Right renal pelvis (tissue), 4 donors: ENCODE measurements at places on chromosomes 3 and 15.

GRCh38 chr15:26128611-26129140 lies 265.5 kb upstream of the ATP10A start:
- DNase-seq, result no peak

DNA sequence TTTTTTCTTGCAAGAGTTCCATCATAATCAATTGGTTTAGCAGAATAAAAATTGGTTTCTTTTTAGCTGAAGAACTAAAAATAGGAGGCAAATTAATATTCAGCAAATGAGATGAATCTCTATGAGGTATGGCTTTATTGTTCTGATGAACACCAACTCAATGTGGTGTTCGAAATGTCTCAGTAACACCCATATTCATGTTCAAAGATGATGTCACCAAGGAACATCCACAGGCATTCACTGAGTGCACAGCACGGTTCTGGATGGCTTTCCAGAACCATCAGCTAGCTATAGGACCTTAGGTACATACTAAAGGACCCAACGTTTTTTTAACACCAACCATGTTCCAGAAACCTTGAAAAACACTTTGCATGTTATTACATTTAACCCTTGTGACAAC lies 42.7 kb downstream of the CCNL1 start:
- no peak for DNase-seq

DNA sequence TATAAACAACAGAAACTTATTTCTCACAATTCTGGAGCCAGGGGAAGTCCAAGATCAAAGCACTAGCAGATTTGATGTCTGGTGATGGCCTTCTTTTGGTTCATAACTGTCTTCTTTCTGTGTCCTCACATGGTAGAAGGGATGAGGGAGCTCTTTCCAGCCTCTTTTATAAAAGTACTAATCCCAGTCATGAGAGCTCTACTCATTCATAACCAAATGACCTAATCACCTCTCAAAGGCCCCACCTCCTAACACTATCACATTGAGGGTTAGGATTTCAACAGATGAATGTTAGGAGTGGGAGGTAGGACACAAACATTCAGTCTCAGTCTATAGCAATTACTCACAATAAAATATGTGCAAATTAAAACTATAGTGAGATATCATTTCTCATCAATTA lies 50.1 kb upstream of the UBE2E2 start:
- no peak for DNase-seq

GRCh38 chr3:145673838-145674237 lies 487.1 kb downstream of the PLOD2 start:
- DNase-seq, result no peak

DNA sequence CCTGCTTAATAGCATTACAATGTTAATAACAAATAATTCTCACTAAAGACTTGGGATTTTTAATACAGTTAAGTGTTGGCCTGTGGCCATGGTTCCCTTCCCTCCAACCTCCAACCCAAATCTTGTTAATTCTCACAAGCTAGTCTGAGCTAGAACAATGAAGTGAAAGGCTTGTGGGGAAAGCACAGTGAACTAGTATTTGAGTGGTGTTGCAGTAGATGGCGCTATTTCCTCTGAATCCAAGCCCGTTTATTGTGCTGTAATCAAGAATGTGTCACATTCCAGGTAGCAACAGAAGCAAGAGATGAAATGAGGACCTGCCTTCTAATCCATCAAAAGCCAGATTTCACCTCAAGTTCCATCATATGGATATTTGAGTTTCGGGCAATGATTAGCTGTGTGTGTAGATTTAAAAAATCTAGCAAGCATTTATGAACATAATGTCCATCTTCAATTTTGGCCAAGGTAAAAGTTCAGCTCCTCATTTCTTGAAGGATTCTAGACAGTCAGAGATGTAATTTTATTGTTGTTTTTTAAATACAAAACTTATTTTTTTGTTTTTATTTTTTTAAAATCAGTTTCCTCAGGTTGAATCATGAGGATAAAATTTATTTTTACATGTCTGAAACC lies 160.7 kb downstream of the SQOR start:
- peak; percentile 54 for DNase-seq

DNA sequence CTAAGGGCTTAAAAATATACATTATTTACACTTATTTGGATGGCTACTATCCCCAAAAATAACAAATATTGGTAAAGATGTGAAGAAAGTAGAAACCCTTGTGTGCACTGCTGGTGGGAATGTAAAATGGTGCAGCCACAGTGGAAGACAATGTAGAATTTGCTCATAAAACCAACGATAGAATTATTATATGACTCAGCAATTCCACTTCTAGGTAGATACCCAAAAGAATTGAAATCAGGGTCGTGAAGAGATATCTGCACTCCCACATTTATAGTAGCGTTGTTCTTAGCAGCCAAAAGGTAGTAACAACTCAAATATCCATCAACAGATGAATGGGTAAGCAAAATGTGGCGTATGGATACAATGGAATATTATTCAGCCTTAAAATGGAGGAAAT lies 181.6 kb upstream of the UBE3A start:
- no peak for DNase-seq

DNA sequence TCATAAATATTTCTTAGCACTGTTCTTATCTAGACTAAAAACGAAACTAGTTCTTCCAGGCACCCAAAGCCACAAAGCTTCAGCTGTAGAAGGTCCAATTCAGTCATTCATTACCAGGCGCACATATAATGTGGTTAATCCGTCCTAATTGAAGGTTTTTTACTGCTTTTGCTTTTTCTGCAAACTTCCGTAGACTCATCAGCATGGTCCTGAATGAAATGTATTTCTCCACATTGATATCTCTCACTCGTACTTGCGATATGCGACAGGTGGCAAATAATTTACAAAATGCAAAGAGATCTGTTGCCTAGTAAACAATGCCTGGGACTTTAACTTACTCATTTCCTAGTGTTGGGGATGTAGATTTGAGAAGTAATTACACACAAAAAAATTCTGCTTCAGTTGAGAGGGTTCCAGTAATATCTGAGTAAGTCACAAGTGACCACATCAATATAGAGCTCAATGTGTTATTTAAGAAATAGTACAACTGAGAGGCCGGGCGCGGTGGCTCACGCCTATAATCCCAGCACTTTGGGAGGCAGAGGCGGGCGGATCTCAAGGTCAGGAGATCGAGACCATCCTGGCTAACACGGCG lies 75.0 kb upstream of the MBNL1 start:
- DNase-seq, result no peak

- DNase-seq, result no peak
Observed at GRCh38 chr3:65961733-65962132, 77.0 kb downstream of the MAGI1 start.

DNA sequence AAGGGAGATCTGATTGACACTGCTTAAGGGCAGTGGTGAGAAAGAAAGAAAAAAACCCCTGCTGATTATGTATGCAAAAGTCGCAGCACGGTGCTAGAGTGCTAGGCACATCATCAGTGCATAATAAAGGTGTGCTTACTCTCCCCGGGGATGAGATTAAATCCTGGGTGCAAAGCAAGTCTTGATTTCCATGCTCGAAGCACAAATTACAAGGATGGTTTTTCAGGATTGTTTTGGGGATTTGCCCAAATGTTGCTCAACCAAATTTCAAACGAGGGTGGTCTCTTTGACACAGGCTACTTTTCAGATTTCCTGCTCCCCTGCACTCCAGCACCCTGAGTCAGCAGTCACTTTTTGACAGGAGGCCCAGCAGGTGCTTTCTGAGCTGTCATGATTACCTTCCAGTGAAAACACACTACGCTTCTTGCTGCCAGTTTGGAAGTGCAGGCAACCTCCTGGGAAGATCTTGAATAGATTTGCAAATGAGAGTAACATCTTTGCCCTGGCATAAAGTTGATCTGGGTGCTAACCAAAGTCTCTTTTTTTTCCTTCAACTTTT lies 167.5 kb upstream of the TRIM42 start:
- DNase-seq, result no peak

DNA sequence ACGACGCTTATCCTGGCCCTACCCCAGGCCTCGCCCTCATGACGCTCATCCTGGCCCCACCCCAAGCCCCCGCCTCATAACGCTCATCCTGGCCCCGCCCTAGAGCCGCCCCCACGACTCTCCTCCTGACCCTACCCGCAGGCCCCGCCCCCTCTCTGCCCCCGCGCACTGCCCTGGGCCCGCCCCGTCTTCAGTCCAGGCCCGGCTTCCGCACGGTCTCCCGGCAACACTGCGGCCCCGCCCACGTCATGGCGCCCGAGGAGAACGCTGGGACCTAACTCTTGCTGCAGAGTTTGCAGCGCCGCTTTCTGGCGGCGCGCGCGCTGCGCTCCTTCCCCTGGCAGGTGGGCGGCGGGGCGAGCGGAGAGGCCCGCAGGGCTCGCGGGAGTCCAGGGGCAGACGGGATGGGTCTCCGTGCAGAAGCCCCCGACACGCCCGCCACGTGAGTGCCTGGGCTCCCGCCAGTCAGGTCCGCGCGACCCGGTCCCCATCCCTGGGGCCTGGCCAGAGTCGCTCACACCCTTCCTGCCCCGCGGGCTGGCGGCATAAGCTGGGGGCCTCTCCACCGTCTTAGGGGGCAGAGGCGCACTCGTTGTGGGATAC lies 52.5 kb upstream of the ROPN1B start:
- DNase-seq, result peak; percentile 78

GRCh38 chr3:36814776-36815175 lies 50.4 kb upstream of the DCLK3 start:
- no peak for DNase-seq

DNA sequence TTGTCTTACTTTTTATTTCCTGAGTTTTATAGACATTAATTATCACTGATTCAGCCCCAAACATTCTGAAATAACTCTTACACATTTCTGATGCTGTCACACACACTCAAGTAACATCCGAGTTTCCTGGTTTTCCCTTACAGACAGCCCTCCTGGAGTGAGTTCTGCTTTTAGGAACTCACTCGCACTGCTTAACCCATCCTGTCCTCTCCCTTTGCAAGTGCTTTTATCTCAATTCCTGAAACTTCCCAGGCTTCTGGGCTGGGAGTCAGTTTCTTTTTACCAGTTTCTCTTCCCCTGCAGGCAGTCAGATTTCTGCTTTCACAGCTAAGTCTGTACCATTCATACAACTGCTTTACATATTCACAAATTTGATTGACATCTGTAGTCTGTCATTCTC lies 15.6 kb upstream of the SH3GL3 start:
- no peak for DNase-seq

DNA sequence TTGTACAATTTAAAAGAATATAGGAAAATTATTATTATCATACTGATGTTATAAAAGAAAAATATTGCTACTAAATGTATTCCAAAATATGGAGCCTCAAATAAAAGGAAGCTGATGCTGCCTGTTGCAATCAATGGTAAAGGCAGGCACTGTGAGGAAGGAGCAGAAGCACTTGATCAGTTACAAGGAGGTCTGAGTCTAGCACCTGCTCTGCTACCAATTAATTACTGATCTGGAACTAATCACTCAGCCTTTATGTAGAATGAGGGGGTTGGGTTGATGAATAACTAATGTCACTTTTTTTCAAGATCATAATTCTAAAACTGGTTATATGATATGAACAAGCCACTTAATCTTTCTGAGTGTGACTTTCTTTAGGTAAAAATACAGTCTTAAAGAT lies 5.5 kb downstream of the ADGRG7 start:
- DNase-seq, result no peak

DNA sequence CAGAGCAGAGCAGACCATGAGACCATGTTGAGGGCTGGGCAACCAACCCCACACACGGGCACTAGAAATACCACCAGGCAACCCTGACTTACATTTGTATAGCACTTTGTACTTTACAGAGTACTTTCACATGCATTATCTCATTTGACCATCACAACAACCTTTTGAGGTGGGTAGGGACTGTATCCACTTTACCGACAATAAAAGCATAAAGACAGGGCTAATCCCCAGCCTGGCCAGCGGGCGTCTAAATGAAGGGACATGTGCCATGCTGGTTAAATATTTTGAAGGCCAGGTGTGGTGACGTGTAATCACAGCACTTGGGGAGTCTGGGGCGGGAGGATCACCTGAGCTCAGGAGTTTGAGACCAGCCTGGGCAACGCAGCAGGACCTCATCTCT lies 23.6 kb downstream of the RASGRP1 start:
- DNase-seq, result no peak

DNA sequence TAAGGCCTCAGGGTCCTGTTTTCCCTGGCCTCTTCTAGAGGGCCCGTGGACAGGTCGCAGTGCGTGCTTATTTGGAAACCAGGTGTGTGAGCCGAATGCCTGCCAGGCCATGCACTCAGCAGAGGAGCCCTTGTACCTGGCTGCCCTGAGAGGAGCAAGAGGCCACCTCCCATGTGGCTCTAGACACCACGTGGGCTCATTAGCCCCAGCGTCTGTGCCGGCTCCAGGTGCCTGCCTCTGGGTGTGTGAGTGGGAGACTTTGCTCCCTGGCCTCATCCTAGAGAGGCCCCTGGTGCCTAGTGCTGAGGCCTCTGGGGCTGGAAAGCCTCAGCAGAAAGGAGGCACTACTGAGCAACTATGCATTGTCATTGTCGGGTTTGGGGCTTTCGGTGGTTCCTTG lies 50.4 kb downstream of the KLF13 start:
- DNase-seq, result no peak

- DNase-seq, result no peak
Observed at GRCh38 chr3:179027326-179027900, 44.2 kb downstream of the ZMAT3 start.

- no peak for DNase-seq
Observed at GRCh38 chr3:125185805-125186204, 26.7 kb downstream of the SLC12A8 start.

DNA sequence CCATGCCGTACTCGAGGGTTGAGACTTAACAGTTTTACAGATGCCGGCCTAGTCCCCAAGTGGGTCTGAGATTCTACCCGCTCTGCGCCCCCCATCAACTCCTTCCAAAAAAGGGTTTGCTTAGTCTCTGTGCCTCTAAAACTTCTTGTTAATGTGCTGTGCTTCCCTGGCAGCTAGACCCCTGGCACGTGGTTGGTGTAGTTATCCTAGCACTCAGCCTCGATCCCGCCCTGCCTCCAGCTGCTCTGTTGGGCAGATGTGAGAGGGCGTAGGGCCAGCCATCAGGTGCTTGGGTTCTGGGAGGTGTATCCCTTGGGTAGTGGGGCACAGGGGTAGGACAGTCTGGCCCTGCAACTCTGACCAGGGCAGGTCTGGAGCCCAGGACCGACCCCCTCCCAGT lies 79.5 kb downstream of the FBLN2 start:
- no peak for DNase-seq

DNA sequence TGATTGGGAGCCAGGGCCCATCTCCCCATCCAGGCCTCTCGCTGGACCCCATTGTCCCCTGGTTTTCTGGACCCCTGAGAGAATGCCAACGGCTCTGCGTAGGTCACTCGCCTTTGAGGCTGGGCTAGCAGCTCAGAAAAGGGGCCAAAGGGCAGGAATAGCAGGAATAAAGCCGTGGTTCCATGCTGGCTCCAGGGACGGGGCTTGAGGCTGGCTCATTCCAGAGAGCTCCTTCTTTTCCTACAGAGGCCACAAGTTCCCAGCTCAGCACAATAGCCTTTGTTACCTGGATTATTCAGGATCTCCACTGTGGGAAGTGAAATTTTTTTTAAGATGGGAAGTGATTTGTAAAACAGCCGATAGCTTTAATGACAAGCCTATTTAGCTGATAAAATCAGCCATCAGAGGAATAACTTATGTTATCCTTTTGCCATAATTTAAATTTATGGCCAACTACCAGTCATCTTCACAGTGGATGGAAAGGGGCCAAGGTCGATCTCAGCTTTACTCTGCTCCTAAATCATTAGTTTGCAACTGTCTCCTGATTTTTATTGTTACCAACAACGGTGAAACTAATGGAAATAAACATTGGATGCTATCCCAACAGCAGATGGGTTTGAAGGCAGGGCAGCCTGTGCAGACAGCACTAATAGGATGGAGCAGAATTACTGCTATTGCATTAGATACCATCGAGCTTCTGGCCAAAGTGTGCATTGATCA lies 124.3 kb downstream of the TMEM266 start:
- DNase-seq, result no peak

GRCh38 chr3:184261270-184261853 lies at the start of gene CAMK2N2:
Gene CAMK2N2, minus strand, starts transcription at chr3:184261553. Its CDS starts 268 bp downstream, at chr3:184261285.
- no peak for DNase-seq
